ENCODE measurements at places on chromosomes 7 and 10. TPM values are rescaled to one million over a fixed set of nuclear protein-coding genes. Genes with fewer than 3 reads are reported as not detected.
A peak's percentile ranks its signal among the peaks of the same experiment; 100 is the strongest.

DNA sequence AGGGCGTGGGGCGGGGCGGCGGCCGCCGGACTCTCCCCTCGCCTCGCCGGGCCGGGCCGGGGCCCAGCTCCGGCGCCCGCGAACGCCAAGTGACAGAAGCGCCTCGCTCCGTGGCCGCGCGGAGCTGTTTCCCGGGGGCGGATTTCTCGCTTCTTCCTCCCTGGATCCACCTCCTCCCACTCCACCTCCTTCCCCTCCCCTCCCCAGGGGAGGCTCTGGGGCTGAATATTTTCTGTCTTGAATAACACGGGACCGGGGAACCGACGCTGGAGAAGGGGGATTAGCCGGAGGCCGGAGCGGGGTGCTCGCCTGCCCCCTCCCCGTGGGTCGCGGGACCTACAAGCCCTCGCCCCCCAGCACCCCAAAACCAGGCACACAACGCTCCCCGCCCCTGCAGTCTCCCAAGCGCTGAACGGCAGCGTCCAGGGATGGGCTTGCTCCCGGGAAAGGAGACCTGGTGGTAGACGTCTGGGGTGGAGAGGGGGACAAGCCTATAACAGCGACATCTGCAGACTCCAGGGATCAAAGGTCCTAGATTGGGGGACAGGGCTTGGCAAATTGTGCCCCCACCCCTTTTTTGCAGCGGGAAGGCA, at the start of gene ARHGAP21:
ARHGAP21 (minus strand) TSS at position 100 of the 593 bp plus-strand sequence. CDS start 1,988 bp downstream, outside the sequence.
- no peaks in the 10 kb centered on the region for H3K4me1 ChIP-seq
- DNase-seq = peak; percentile 86
- no peaks in the 10 kb centered on the region for H3K27me3 ChIP-seq
- H3K4me3 ChIP-seq = peak within 1 kb of the TSS; percentile 63
- H3K27ac ChIP-seq = peak within 1 kb of the TSS; percentile 99
- H3K36me3 ChIP-seq = no peaks in the 10 kb centered on the region

- H3K36me3 ChIP-seq = no peaks in the 10 kb centered on the region
- H3K27me3 ChIP-seq = peaks cover 7% of the 10 kb centered on the region
- no peak overlapping the region for H3K27ac ChIP-seq
- H3K4me1 ChIP-seq = no peaks in the 10 kb centered on the region
- DNase-seq = peak; percentile 83
Observed at GRCh38 chr10:788796-789748, 99.6 kb upstream of the DIP2C start.

Gene SLC26A4
- polyA plus RNA-seq = 0.28 TPM

Gene DNAJB6
- polyA plus RNA-seq = 58.1 TPM

Gene IGFBP3
- polyA plus RNA-seq = 29.2 TPM

Gene STK32C
- 16.9 TPM for polyA plus RNA-seq

Gene HOXA4
- 6.0 TPM for polyA plus RNA-seq

All from lung (tissue), 17 donors.